ENCODE measurements at places on chromosomes 6 and 20.

- no peak for DNase-seq
Observed at GRCh38 chr6:163839296-163839695, 424.8 kb downstream of the QKI start.

- DNase-seq, result no peak
Observed at GRCh38 chr20:48965189-48965910, 43.8 kb downstream of the ARFGEF2 start.

- DNase-seq, result no peak
Observed at GRCh38 chr6:138477913-138478539, 21.3 kb downstream of the NHSL1 start.

GRCh38 chr6:74749211-74750147, 456.4 kb downstream of the COL12A1 start:
- no peak for DNase-seq

DNA sequence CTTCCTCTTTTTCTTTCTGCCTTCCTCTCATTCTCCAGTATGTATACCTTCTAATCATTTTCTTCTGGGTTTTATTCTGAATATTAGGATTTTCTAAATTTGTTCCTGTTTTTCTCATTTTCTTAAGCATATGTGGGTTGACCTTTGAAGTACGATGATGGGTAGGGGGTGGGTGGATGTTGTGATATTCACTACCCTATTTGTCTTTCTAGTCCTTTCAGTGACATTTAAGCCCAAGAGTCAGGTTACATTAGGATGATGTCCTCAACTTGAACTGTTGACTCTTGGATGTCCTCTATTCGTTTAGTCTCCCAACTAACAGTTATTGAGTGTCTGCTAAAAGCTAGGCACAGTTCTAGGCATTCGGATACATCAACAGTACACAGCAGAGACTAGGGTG, 7.3 kb downstream of the ABT1 start:
- no peak for DNase-seq

DNA sequence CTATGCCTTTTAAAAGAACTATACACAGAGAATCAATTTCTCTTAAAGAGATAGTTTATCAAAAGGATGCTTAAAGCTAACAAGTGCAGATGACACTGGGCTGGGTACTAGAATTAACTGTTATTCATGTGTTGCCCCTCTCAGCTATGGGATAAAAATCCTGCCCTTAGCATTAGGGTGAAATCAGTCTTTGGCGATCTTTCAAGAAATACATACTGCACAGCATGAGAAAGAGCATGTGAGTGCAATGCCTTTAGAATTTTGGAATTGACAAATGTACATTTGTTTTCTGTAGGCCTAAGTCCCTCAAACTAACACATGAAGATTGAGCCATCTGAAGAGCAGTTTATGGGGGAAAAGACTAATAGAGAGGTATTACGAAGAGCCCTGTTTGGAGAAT, 115.4 kb downstream of the ZFP64 start:
- DNase-seq, result no peak

- no peak for DNase-seq
Observed at GRCh38 chr6:149079911-149080491, 237.5 kb upstream of the TAB2 start.

DNA sequence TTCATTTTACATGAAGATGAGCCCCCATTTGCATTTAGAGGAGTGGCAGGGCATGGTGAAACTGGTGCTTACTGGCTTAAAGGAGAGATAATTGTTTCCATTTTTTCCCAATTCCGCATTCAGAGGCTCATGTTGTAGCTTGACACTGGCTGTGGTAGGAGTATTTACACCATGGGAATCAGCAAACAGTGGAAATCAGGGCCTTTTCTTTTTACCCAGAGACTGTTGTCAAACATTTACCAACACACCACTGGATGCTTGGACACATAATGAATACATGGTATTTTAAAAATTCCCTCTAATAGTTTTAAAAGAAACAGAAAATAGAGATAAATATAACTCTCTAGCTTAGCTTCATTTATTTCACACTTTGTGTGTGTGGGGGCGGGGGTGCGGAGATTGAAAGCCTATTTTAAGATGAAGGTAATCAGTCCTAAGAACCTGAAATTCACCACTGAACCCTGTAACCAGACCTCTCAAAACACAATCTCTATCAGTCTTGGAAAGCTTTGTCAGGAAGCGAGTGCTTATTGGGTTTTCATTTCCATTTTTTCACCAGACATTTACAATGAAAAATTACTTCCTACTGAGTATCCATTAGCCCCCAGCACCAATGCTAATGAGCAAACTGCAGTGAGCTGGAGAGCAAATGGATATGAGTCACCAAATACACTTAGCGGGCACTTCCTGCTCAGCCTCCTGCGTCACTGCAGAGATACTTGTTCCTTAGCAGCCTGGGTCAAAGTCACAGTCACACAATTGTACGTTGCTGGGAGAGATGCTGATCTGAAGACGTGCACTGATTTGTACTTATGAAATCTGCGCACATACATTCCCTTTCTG, 532.0 kb downstream of the BCKDHB start:
- DNase-seq, result no peak

DNA sequence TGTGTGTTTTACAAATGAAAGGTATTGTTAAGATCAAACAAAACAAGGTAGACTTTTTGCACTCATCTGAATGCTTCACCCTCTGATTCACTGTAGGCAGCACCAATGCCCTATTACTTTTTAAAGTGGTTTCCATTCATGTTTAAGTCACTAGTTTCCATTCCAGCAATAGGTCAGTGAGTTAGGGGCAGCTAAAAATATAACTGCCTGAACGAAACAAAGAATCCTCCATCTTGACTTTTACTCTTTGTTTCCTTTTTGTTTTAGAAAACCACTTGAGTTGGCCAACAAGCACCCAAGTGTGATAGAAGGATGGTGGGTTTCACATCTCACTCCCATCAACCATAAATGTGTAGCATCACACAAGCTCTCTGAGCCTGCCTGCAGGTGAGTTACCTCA, 25.5 kb downstream of the CLIC5 start:
- no peak for DNase-seq

- DNase-seq, result no peak
Observed at GRCh38 chr6:108574457-108575141, 13.9 kb downstream of the FOXO3 start.
